ENCODE measurements at places on chromosomes 16 and 17. TPM values are rescaled to one million over a fixed set of nuclear protein-coding genes. Genes with fewer than 3 reads are reported as not detected.
A peak's percentile ranks its signal among the peaks of the same experiment; 100 is the strongest.

GRCh38 chr16:84460406-84461028 lies 43.9 kb downstream of the MEAK7 start:
- no peak for DNase-seq

The ELMO3 gene
- total RNA-seq: 11.0 TPM

The SDR42E1 gene
- total RNA-seq: 13.5 TPM

DNA sequence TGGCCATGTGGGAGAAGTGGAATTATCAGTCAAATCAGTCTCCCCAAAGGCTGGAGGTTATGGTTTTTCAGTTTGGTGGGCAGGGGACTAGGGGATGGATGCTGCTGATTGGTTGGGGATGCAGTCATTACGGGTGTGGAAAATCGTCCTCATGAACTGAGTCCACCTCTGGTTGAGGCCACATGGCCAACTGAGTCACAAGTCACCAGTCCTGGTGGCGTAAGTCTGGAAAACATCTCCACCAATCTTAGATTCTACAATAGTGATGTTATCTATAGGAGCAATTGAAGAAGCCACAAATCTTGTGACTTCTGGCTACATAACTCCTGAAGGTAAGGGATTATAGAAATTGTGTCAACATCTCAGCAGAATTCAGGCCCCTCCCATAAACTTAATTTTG lies 5.2 kb upstream of the RNF135 start:
- DNase-seq: no peak

The IL34 gene
- total RNA-seq: 0.86 TPM

The TMIGD1 gene
- total RNA-seq: not detected

DNA sequence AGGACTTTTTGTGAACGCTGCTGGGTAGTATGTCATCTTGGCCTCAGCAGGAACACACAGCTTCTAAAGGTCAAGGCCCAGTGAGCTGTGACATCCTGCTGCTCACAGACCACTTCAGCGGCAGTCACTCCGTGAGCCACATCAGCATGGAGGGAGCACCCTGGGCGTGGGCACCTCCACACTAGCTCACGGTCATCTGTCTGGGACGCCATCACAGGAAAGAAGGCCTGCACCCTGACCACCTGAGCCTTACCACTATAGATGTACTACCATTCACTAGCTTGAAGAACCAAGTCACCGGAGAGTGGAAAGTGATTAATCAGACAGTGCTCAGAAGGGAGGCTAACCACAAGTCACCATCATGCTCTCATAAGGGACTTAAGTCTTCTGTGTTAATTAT lies 3.3 kb downstream of the AXIN1 start:
- peak; percentile 42 for DNase-seq

DNA sequence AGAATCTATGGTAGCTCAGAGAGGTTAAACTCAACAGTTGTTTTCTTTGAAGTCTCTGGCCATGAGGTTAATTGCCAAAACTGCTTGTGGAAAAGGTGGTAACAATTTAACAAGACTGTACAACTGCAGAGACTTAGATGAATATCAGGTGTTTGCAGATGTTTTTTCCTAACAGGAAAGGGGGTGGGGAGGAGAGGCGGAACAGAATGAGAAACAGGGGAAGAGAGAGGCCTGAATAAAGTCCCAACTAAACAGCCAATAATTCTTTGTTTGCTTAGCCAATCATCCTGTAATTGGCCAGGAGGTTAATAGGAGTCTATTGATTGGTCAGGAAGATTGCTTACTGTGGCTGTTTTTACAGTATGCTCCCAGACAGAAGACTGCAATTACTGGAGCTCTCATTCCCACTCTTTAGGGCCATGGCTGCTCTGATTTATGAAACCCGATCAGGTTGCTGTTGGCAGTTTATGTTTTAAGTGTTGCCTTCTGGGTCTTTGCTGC lies 249.7 kb upstream of the TBX2 start:
- DNase-seq: no peak

- no peak for DNase-seq
Measured at GRCh38 chr17:27602721-27603420, 28.1 kb upstream of the LGALS9 start.

- DNase-seq: no peak
Measured at GRCh38 chr17:63928966-63929695, 3.0 kb downstream of the CD79B start.

The TMEM88 gene
- total RNA-seq: 19.8 TPM

GRCh38 chr17:76428511-76428910 lies 24.4 kb downstream of the UBE2O start:
- no peak for DNase-seq

The KCNJ2 gene
- 0.22 TPM for total RNA-seq

- DNase-seq: no peak
Measured at GRCh38 chr17:61805399-61805798, 57.9 kb downstream of the BRIP1 start.

DNA sequence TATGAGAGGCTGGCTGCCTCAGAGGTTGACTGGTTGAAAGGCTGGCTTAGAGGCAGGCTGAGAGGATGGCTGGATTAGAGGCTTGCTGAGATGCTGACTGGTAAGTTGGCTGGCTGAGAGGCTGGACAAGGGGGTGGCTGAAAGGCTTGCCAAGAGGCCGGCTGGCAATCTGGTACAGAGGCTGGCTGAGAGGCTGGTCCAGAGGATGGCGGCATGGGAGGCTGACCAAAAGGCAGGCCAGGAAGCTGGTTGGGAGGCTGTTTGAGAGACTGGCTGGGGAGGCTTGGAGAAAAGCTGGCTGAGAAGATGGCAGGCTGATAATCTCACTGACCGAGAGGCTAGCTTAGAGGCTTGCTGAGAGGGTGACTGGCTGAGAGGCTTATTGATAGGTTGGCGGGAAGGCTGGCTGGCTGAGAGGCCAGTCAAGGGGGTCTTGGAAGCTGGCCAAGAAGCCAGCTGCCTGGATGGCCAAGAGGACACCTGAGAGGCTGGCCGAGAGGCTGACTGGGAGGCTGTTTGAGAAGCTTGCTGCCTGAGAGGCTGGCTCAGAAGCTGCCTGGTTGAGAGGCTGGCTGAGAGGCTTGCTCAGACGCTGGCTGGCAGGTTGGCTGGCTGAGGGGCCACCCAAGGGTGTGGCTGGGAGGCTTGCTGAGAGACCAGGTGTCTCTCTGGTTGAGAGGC lies 34.2 kb upstream of the ACSM2B start:
- no peak for DNase-seq

DNA sequence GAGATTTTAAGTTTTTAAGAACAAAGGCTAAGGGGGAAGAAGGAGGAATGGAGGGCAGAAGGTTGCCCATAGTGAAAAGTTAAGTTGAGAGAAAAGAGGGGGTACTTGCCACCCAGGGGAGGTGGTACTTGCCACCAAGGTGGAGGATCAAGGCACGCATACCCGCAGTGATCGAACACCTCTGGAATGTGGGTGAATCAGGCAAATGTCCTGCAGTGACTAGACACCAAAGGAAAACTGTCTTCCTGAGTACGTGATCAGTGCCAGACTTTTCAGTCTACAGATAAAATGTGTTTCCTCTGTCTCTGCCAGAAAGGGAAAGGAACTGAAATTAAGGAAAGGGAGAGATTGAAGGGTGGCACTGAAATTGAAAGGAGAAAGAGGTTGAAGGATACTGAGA lies 2285.3 kb downstream of the TP53TG3F start:
- DNase-seq: peak; percentile 63

The KRTAP4-9 gene
- total RNA-seq: 0.58 TPM

DNA sequence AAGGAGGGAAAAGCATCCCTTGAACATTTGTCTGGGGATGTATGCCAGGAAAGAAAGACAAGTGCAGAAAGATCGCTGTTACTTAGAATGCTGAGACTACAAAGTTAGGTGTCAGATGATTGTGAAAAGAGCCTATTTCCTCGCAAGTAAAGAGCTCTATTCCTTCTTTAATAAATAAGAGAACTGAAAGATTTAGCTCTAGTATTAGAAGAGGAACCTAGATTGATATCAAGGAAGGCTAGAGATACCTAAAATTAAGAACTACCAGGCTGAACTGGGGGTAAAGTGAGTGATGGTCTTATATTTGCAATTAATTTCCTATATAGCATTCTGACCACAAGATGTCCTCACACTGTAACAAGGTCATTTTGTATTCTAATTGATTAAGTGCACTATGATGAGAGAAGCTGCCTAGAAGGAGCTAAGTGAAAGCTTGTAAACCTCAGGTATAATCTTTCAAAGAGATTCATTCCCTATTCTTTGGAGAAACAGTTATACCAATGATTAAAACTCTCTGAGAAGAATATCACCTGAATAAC lies 62.3 kb downstream of the SSH2 start:
- DNase-seq: no peak

DNA sequence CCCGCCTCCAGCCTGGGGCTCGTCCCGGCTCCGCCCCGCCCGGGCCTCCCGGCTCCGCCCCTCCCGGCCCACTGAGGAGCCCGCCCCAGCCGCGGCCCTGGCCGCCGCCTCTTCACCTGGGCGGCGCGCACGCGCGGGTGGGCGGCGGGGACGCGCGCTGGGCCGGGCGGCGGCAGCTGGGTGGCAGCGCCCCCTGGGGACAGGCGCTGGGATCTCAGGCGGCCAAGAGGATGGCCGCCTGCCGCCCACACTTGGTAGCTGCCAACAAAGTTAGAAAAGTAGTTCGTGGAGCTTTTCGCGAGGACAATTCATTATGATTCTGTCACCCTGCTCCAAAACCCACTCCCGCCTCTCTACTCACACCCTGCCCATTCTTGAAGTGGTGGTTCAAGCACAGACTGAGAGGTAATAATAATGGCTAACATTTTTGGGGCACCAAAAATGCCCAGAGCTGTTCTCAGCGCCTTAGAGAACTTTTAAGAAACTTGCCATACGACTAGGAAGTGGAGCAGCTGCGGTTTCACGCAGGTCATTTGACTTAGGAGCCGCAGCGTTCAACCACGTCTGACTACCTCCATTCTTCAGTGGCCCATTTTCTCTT lies 340 bp upstream of the MYO1D start:
- no peak for DNase-seq

DNA sequence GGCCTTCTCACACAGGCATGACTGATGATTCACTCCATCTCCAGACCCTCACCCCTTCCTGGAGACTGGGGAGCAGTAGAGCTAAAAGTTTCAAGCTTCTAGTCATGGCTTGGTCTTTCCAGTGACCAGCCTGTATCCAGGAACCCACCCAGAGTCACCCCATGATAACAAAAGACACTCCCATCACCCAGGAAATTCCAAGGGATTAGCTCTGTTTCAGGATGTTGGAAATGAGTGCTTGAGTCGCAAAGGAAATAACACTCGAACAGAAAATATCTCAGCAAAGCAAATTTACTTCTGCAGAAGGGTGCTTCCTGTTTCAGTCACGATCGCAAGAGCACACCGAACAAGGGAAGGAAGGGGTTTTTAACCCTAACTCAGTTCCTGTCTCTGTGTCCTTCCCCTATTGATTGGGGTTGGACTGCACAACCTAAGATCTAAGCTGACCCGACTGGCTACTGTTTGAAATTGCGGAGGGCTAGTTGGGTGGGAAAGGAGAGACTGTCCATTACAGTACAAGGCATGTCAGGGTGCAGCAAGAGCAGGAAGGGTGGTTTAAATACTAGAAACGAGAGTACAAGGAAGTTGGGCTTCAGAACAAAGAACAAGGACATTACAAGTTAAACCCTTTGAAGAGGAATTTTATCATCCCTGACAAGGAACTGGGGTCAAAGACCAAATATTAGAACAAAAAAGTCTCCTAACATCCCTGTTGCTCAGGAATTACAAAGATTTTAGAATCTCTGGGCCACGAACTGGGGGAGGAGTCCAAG lies 224.4 kb upstream of the CACNG5 start:
- no peak for DNase-seq

The TP53TG3F gene
- not detected for total RNA-seq

DNA sequence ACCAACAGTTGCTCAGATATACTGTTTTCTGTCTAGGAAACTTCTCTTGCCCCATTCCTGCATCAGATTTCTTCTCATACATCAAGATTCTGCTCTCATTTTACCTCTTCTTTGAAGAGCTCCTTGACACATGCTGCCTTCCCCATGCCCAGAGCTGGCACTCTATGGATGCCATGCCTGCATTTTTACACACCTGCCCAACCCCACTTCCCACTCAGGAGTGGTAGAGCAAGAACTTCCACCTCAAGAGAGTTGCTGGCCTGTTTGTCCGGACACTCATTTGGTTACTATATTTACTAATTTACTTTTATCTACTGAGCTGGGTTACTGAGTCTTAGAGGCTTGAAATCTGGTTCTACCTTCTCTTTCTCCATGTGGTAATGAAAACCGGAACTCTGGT lies 98.3 kb upstream of the HLF start:
- no peak for DNase-seq

The HSD17B2 gene
- 0.72 TPM for total RNA-seq

GRCh38 chr17:68296217-68297191 lies 5.2 kb downstream of the ARSG start:
- DNase-seq: no peak

DNA sequence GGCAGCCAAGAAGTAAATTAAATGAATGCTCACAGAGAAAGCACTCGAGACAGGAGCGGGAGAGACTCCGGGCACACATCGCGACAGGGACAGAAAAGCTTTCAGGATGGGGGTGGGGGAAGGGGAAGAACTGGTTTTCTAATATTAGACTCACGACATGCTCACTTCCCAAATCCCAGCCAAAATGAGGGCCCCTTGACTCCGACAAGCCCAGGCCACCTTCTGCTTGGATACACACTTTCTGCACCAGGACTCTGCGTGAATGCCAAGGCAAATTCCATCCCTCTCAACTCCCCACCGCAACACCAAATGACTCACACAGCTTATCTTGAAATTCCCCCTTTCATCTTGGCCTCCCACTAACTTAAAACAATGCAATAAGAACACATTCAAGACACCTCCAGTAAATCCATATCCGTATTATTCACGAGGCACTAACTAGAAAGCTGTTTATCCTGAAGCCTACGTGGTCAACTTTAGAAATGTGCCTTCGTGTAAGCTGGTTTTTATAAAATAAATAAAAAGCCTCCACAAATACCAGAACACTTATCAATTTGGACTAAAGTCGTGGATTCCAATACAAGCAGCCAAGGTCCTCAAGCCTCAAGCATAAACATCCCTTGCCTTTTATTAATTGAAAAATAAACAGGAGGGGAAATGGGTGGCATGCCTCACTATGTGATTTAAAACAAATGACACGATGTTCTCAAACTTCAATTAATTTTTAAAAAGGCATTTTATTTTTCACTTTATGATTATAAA lies 46.1 kb downstream of the NXN start:
- DNase-seq: peak; percentile 69
